ENCODE measurements at places on chromosomes 2 and 18.

- DNase-seq: no peak
Observed at GRCh38 chr2:101728865-101729264, 31.4 kb downstream of the MAP4K4 start.

DNA sequence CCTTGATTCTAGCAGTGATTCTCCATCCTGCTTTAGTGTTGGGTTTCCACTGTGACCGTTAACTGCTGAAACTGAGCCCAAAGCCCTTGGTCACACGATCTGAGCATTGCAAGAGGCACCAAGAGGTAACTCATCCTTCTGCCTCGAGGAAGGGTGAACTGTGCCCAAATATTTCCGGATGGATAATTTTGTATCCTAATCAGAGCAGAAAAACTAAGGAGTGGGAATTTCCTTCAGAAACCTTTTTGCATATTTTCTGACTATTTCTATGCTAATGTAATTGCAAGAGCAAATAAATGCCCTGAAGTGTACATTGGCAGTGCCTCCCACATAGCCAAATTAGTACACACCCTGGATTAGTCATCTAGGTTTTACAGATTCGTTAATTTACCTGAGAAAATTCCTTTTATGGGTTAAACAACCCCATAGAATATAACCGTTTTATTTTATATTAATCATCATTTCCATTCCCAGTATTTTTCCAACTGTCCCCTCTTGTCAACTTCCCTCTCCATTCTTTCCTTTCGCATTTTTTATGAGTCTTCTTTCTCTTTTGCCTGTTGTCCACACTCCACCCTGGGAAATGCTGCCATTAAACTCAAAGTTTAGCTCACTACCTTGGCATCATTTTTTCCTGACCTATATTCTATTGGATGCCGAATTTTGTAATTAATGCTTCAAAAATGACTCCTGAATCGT, 31.7 kb upstream of the COBLL1 start:
- peak; percentile 41 for DNase-seq

GRCh38 chr18:49499046-49499637, 12.1 kb upstream of the C18orf32 start:
- no peak for DNase-seq

DNA sequence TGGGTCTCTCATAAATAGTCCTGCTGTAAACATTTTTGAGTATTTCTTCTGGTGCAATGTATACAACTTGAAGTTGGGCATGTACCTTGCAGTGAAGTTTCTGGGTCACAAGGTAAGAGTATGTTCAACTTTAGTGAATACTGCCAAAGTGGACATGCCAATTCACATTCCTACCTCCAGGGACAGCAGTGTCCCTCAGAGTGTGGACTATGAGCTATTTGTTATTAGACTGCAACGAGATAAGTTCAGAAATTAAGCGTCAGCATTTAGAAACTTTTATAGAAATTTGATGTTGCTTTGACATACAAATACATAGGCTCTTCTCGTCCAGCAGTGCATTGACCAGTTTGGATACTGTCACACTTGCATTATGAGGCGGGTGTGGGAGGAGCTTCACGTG, 7.2 kb upstream of the ACKR3 start:
- peak; percentile 28 for DNase-seq

- peak; percentile 66 for DNase-seq
Observed at GRCh38 chr2:51919395-51919794, 887.5 kb upstream of the NRXN1 start.

DNA sequence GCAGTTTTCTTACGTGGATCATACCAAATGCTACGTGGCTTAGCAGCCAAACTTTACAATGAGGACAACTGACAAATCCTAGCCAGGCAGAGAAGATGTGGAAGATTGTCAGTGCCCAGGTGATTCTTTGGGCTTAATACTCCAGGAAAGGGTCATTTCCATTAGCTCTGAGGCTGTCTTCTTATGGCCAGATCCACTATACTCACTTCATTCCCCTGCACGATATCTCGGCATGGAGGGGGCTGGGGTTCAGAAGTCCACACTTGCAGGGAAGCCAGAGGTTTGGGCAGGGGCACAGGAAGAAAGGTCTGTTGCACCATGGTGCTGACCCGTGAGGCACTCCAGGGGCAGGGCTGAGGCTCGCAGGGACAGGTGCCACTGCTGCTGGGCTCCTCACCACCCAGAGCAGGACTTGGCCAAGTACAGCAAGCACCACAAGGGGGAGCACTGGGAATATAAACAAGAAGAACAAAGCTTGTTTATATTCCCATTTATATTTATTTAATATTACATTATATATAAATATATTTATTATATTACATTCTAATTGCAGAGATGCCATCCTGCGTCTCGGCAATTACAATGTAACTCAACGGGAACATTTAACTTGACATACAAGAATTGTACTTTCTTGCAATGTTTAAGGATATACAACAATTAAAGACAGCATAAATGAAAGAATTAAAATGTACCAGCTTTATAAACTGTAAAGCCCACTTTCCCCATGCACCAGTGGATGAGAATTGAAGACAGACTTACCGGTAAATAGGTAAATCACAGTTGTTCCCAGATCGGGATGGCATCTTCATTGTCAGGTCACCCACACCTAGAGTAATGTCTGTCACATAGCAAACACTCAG, 27.2 kb downstream of the CLUL1 start:
- DNase-seq: peak; percentile 84

DNA sequence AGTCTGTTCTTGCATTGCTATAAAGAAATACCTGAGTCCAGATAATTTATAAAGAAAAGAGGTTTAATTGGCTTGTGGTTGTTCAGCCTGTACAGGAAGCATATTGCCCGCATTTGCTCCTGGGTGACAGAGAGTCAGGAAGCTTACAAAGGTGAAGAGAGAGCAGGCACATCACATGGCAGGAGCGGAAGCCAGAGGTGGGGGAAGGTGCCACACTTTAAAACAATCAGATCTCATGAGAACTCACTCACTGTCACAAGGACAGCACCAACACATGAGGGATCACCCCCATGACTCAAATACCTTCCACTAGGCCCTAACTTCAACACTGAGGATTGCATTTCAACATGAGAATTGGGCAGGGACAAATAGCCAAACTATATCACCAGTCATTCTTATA, 124.8 kb upstream of the COL5A2 start:
- no peak for DNase-seq

GRCh38 chr18:40738321-40738880, 1216.6 kb upstream of the PIK3C3 start:
- peak; percentile 62 for DNase-seq

- DNase-seq: no peak
Observed at GRCh38 chr2:72983500-72984161, 66.3 kb downstream of the EMX1 start.

DNA sequence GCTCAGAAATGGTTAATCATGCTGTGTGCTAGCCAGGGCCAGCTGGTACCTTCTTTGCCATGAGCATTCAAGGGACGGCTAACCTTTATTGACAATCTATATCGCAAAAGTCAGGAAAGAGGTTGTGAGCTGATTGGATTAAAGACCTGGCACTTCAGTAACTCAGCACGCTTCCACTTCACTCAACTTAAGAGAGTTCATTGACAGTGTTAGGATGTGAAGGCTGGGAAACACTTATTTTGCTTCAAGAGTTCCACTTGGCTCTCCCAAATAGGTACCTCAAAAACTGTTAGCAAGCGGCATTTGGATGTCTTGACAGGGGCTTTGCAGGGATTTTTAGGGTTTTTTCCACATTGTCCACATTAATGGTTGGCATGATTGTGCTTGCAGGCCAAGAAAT, 25.1 kb upstream of the TXNDC2 start:
- no peak for DNase-seq

DNA sequence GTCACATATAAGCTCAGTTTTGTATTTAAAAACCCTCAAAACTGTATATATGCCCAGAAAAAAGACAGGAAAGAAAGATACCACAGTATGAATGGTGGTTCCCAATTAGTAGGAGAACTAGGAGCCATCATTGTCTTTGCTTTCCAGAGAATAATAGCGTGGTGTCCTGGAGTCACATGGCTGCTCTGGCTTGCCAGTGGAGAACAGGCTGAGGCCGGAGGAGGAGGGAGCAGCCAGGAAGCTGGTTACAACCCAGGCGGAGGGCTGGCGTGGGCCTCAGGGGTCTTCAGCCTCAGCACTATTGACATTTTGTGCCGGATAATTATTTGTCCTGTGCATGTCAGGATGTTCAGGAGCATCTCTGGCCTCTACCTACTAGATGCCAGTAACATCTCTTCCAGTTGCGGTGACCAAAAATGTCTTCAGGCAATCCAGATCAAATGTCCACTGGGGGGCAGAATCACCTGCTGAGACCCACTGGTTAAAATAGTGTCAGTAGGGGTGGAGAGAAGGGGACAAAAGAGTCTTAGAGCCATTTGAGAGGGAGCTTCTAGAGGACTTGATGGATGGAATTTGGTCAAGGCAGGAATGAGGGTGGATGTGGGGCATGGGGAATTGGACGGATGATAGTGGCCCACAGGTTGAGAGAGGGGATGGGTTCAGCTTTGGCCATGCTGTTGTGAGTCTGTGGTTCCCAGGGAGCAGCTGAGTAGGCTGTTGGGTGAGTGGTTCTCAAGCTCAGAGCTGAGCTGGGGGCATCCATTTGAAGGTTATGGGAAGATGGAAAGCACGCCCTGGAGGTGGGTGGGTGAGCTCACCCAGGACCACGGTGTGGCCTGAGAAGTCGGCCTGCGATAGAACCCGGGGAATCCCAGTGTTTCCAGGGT, 144.9 kb downstream of the AGAP1 start:
- no peak for DNase-seq

- DNase-seq: no peak
Observed at GRCh38 chr18:46672062-46672970, 15.3 kb upstream of the LOXHD1 start.

- DNase-seq: peak; percentile 95
Observed at GRCh38 chr2:221529943-221530652, 42.0 kb downstream of the EPHA4 start.

- DNase-seq: no peak
Observed at GRCh38 chr2:175001566-175001965, 3.6 kb downstream of the CHN1 start.

GRCh38 chr2:239394346-239394945, 6.4 kb downstream of the HDAC4 start:
- no peak for DNase-seq

DNA sequence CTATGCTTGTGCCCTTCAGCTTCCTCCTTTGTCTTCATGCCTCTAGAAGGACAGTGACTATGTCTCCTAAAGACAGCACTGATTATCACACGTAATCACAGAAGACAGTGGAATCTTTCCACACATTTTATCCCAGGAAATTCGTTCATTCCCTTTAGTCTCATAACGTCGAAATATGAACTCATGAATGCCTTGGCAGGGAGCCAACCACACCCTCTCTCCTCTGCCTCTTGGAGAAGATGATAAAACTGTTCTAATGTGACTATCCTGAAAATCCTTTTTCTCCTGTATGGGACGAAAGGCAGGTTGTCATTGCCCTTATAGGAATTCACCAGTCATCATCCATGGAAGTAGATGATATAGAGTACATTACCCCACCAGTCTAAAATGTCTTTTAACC, 726.6 kb upstream of the FANCL start:
- peak; percentile 39 for DNase-seq

DNA sequence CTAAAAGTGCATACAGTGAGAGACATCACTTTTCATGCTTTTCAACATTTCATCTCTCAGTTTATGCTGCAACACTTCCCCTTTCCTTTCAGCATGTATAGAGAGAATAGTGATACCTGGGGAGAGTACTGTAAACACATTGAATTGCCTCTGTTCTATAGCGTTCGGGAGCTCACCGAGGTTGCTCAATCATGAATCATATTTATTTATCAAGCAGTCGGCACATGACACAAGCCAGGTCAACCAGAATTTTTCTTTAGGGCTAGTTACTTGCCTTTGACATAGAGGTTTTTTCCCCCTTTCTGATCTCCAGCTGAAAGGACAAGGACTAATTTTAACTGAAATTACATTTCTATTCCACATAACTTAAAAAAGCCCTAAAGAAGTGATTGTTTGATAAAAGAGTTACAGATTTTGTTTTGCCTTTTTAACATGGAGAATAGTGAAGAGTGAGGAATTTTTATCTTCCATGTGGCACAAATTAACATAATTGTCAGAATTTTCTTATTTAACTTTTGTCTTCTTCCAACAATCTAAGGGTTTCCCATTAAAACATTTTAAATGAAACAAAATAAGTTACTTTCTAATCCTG, 690.9 kb upstream of the TMEFF2 start:
- peak; percentile 89 for DNase-seq

- no peak for DNase-seq
Observed at GRCh38 chr2:161961061-161961460, 113.0 kb downstream of the DPP4 start.

GRCh38 chr2:217836901-217837491, 165.8 kb downstream of the TNS1 start:
- DNase-seq: peak; percentile 24

DNA sequence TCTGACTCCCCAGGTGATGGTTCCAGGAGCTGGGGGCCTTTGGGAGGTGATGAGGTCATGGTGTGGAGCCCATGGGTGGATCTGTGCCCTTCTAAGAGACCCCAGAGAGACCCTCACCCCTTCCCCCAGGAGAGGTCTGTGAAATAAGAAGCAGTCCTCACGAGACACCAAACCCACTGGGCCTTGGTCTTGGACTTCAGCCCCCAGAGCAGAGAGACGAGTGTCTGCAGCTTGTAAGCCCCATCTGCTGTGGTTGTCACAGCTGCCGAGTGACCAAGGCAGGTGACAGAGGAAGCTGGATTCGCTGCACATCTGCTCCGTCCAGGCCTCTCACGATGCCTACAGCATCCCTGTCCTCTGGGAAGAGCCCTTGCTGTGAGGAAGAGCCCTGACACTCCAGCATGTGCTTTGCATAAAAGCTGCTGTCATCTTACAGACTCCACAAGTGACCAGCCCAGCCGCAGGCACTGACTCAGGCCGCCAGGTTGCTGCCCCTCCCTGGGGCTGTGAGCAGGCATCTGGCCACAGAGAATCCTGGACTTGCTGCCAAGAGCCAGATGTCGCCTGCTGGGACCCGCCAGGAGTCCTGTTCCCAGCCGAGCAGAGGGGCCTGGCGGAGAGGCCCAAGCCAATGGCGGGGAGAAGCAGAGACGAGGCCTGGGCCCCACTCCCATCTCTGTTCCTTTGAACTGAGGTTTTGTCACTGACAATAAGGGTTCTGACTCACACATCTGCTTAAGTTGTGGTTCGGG, 150.8 kb downstream of the PXDN start:
- peak; percentile 60 for DNase-seq

Data from epithelial cell of esophagus (primary cell).